NCI-H1092 treated with DMSO at 0.1 percent for 48 hours (cell line): ENCODE measurements at places on chromosomes 12 and 14.
A peak's percentile ranks its signal among the peaks of the same experiment; 100 is the strongest.

- no peak for DNase-seq
These were observed 846.8 kb downstream of the NRXN3 start for GRCh38 chr14:79016828-79017505.

DNA sequence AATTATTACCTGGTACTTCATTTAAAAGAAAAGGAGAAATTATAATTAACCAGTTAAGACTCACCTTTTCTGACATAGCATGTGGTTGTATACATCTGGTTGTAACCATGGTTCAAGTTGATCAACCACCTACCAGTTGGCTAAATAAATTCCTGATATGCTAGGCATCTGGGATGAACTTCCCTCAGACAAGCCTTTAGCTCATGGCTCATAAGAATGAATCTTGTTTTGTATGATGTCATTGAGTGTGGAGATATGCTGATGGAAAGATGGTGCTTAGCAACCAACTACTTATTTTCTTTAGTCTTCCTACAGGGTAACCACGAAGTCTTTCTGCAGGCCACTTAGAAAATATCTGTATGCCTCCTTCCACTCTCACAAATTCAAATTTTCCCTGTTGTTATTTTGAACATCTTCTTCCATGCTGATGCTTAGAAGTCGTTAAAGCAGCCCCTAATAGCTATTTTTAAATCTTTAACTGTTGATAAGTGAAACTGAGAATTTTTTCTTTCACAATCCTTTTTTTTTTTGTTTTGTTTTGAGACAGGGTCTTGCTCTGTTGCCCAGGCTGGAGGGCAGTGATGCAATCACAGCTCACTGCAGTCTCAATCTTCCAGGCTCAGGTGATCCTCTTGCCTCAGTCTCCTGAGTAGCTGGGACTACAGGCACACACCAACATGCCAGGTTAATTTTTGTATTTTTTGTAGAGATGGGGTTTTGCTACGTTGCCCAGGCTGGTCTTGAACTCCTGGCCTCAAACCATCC lies 51.9 kb upstream of the PTHLH start:
- no peak for DNase-seq

DNA sequence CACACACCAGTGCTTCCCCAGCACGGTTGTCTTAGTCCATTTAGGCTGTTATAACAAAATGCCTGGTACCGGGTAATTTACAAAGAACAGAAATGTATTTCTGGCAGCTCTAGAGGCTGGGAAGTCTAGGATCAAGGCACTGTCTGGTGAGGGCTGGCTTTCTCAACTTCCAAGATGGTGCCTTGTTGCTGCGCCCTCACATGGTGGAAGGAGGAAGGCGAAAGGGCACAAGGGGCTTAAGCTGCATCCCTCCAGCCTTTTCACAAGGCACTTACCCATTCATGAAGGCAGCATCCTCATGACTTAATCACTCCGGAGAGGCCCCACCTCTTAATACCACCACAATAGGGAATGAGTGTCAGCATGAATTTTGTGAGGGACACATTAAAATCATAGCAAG lies 155.5 kb downstream of the SLC15A5 start:
- DNase-seq: no peak

DNA sequence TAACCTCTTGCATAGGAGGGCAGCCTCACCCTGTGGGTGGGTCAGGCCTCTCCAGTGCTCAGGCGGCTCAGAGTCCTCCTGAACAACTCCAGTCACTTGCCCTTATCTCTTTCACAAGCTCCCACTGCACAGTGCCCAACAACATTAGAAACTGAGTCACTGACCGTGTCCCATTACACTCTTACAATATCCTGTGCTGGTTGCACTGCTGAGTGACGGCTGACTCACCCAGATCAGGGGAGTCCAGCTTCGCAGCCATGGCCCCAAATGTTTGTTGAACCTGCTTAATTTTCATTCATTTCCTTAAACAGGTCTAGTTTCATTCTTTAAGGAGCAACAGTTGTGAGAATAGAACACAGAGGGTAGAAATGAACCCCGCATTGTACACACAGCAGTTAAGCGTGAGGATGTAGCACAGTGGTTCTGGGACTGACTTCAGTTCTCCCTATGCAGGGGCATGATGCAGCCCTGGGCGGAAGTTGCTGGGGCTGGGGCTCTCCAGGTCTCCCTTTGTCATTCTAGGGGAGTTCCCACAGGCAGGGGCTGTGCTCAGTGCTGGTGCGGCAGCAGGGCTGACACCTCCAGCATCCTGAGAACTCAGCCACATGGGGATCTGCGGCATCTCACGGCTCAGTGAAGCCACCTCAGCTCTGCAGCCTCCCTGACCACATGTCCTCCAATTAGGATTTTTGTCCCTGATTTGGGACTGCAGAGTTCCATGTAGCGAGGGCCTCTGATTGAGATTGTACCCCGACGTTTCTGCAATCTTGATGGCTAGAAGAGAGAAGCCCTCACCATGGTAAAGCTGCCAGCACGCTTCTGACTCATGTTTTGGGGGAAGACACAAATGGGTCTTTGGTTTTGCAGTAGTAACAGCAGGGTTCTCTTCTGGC lies 16.1 kb downstream of the GPR68 start:
- no peak for DNase-seq

- DNase-seq: no peak
These were observed 1.6 kb downstream of the GABARAPL1 start for GRCh38 chr12:10214136-10214894.

- peak; percentile 75 for DNase-seq
These were observed 790 bp downstream of the GTF2A1 start for GRCh38 chr14:81219759-81220579.

DNA sequence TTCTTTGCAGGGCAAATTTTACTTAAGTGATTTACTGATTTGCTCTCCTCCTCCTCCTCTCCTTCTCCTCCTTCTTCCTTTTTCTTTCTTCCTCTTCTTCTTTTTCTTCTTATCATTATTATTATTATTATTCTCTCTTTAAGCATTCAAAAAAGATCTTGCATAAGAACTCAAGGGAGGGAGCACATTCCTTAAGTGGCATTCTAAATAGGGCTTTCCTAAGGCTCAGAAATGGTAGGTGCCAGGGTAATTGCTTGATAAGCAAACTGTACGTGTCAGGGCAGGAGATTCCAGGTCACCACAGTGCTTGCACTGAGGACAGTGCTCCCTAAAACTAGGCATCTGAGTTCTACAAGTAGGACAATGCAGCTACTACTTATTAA lies 92.4 kb downstream of the SPTSSA start:
- DNase-seq: no peak

DNA sequence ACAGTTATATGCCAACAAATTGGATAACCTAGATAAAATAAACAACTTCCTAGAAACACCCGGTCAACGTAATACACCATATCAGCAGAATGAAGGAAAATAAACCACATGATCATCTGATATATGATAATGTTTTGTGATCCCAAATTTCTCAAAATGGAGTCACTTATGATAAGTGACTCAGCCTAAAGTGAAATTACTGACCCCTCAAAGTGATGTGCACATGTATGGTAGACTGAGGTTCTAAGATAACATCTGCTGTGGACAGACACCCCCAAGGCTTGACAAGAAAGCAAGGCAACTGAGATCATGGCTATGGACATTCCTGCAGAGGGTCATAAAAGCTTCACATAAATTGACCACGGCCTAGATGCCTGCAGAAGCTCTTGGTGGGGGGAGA lies 105.1 kb upstream of the DCN start:
- DNase-seq: no peak

DNA sequence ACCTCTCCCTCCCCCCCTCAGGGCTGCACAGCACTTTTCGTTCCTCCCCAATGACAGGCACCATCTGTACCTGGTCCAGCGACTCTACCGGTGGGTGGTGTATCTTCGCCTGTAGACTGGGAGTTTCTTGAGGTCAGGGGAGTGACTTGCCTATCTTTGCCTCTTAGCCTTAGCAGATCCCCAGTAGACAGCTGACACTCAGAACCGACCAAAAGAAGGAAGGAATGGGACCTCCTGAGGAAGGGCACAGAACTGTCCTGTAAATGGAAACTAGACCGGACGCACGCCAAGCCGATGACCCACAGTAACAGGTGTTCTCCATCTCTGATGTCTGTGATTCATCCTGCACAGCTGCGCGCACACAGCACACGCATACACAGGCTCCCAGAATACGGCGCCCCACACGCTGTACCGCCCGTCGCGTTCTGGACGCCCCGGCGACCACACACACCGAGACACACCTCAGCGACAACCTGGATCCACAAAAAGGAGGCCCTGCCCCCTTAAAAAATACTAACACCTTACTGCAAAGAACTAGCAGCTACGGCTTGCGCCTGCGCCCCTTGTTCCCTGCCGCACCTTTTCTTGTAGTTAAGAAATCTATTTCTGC lies 673 bp upstream of the TTC9 start:
- peak; percentile 29 for DNase-seq

DNA sequence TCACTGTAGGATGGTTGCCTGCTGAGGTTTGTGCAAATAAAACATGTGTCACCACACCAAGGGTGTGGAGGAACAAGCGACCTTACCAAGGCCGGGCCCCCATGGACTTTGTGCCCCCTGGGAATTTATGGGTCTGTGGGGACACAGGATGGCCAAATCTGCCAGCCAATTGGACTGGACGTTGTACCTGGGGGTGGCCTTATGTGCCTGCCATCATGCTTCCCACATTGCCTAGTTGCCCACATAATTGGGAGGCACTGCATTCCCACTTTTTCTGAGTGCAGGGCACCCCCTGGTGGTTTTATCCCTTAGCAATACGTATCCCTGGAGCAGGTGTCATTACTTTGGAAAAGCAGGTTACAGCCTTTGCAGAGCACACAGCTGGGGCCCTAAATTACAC lies 92.6 kb upstream of the TMPO start:
- DNase-seq: no peak

DNA sequence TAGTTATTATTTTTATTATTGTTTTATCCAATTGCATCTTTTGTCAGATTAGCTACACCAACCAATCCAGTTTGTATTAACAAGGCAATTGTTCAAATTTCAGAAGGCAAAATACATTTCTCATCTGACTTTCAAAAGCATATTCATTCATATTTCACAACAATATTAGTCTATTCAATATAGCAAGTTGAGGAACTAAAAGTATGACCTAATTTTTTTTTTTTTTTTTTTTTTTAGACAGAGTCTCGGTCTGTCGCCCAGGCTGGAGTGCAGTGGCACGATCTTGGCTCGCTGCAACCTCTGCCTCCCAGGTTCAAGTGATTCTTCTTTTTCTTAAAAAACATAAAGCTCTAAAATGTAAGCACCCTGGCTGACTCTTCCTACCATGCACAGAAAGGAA lies 17.3 kb downstream of the COX14 start:
- DNase-seq: no peak

DNA sequence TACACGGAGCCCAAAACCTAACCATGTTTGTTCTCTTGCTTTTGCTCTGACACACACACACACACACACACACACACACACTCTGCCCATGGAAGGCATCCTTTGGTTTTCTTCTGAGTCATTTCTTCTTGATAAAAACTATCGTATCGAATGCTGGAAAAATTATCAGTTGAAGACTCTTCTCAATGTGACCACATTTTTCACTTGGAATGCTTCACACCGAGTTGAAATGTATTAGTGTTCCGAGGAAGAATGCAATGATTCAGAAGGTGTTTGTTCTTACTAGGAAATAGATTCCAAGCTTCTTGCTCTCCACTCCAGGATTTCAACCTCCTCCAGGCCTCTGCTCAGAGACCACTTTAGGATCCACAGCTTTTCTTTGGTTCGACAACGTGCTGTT lies 226.3 kb downstream of the MON2 start:
- no peak for DNase-seq

DNA sequence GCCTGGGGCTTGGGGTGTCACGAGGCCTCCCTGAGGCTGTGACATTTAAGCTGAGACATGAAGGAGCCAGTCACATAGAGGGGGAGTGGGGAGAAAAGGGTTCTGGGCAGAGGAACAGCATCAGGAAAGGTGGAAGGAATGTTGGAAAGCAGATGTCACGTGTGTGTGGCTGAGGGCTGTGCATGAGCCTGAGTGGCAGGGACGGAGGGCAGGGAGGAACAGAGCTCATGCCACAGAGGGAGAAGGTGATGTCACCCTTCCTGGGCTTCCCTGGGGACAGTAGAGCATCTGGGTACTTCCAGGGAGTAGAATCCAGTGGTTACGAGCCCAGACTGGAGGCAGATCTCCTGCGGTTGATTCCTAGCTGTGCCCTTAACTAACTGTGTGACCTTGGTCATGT lies 32.0 kb upstream of the JDP2 start:
- DNase-seq: no peak

GRCh38 chr12:12376646-12377448 lies 20.0 kb downstream of the BORCS5 start:
- DNase-seq: peak; percentile 86

DNA sequence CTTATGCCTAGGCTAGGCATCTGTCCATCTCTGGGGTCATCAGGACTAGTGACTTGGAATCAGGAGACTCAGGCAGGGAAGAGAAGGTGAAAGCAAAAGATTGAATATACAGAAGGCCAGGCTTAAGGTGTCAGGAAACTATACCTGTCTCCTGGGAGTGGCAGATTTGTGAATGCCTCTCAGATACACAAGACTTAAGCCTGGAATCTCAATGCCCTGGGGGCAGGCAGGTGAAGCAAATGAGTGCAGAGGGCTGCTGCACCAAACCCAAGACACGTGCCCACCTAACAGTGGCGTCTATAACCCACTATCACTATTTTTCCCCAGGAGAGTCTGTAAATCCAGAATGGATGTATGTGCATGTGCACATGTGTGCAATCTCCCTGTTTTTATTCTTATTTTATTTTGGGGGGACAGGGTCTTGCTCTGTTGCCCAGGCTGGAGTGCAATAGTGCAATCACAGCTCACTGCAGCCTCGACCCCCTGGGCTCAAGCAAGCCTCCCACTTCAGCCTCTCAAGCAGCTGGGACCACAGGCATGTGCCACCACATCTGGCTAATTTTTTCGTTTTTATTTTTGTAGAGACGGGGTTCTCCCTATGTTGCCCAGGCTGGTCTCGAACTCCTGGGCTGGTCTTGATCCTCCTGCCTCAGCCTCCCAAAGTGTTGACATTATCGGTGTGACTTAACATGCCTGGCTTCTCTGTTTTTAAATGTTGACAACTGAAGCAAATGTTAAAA lies 31.9 kb upstream of the FOS start:
- no peak for DNase-seq

DNA sequence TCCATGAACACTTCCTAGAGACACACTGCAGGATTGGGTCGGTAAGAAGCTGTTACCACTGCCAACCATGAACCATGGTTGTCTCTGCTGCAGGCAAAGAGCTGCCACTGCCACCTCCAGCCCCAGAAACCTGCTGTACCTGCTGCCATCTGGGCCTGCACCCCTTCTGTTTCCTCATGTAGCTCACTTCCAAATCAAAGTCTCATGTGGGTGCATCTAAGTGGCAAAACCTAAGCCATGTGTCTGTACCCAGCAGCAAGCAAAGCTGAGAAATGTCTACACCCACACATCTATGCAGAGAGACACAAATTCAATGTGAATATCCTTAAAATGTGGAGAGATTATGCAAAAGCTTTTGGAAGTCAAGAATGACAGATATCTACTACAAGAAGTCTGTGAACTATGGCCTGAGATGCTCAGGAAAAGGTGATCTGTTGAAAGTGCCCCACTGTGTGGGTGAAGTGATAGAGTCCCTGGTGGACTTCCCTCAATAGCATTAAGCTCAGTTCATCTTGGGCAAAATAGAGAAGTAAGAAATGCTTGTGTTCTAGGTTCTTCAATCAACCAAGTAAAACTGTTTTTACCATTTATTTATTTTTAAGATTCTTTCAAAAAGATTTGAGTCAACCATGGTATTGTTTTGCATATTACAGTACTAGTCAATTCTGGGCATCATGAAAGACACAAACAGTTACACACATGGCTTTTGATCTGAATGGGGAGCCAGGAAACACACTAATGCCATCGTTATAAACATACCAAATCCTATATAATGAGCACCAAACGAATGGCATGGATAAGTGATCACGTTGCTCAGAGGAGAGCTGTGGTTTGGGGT lies 64.4 kb downstream of the FOS start:
- no peak for DNase-seq

GRCh38 chr14:72631401-72631800 lies 262.5 kb downstream of the DPF3 start:
- DNase-seq: no peak
